RCC 7860 (cell line): ENCODE measurements at places on chromosomes 11 and 22.

DNA sequence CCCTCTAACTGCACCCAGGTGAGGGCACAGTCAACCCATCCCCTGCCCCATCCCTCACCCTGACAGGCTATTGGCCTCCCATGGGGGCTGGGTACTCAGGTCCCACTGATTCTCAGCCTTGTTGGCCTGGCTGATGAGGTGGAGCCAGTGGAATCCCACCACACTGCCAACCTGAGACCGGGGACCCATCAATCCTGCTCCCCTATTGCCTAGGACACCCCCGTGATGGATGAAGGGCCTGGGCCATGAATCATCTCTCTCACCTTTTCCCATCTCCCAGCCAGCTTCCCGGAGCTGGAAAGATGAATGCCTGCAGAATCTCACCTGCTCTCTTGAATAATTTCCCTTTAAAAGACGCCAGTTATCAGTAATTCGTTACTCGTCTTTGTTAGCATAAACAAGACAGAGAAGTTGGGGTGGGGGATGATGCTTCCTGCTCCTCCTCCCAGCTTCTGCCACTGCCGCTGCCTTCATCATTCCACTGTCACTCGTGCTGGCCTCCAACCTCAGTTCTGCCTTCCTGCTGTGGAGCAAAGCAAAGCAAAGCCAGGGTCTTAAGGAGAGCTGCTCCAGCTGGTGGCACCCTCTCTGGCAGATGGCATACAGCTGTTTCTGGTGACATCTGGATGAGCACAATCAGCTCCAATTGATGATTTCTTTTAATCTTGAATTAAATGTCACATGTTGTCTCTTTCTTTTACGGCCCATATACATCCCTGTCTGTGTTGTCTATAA is 204.0 kb upstream of the NECTIN1 start:
- no peak for DNase-seq

- DNase-seq, result no peak
Measured at GRCh38 chr11:134815404-134815803, 403.4 kb upstream of the B3GAT1 start.

- peak; percentile 15 for DNase-seq
Measured at GRCh38 chr11:118705111-118705741, 25.8 kb upstream of the TREH start.

- no peak for DNase-seq
Measured at GRCh38 chr11:34827228-34827627, 89.0 kb downstream of the APIP start.

DNA sequence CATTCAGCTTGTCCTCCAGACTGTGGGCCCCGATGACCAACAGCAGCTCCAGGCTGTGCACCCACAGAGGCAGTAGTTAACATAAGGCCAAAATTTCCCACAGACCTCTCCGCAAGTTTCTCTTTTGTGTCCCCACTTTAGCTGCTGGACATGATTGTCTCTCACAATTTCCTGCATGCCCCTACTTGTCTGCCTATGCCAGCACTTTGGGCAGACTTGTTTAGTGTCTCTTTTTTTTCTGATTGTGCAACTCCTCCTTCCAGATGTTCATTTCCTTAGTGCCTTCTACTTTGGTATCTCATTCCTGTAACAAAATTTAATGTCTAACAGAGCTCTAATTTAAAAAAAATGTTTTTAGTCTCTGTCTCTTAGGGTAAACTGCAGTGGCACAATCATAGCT is 23.8 kb upstream of the SCN3B start:
- no peak for DNase-seq

DNA sequence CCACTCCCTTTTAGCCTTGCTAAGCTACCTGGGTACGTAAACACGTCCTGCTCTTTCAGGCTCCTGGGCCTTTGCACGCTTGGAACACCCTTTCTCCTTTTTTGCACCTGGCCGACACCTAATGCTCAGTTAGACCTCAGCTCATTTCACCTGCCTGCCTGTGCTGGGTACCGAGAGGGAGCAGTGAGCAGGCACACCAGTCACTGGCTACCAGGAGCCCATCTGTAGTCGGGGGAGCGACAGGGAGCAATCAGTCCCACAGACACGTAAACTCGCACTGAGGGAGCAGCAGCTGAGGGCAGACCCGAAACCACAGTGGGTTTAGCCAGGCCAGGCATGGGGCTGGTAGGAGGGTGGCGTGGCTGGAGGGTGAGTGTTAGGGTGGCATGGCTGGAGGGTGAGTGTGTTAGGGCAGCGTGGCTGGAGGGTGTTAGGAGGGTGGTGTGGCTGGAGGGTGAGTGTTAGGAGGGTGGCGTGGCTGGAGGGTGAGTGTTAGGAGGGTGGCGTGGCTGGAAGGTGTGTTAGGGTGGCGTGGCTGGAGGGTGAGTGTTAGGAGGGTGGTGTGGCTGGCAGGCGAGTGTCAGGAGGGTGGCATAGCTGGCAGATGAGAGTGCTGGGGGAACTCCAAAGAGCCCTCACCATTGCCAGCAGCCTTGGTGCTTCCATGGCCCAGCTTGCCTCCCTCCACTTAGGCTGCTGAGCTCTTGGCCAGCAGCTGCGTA is 6.4 kb upstream of the GTSE1 start:
- no peak for DNase-seq

GRCh38 chr22:47201996-47202818 is 439.8 kb downstream of the TBC1D22A start:
- no peak for DNase-seq

DNA sequence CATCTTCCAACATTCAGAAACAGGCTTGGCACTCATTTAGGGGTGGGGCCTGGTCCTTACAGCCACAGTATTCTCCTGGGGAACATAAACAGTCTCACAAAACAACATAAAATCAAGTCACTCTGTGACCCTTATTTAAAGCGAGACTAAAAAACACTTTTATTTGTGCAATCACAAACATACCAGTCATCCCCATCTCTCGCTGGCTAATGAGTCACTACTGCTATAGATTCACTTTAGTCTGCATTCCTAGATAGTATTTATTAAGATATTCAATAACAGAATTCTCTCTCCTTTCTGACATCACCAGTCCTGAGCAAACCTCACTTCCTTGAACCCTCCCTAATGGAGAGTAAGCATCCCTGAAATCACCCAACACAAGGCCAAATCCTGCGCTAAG is 68.0 kb downstream of the ZBTB44 start:
- DNase-seq, result no peak

GRCh38 chr11:60485987-60486386 is 6.6 kb upstream of the MS4A12 start:
- DNase-seq, result peak; percentile 14

DNA sequence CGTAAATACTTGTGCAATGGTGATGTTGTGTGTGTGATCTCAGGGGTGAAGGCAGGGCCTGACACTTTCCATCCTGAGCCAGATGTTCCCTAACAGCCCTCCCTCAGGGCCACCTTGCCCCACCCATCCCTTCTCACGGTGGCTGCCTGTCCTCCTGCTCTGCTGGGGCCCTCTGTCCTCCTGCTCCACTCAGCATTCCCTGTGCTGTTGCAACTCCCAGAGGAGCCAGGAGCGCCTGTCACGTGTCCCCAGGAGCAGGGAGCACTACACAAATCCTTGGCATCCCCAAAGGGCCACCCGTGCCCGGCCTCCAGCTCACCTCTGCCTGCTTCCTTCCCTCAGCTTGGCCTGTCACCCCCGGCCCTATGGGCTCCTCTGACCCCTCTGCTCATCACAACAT is 10.2 kb upstream of the CSNK1E start:
- no peak for DNase-seq

GRCh38 chr22:38222797-38223119 is 21.0 kb downstream of the MAFF start:
- no peak for DNase-seq

GRCh38 chr11:73240190-73240781 is 22.2 kb downstream of the P2RY2 start:
- DNase-seq, result no peak

GRCh38 chr11:61586792-61587430 is 6.0 kb upstream of the SYT7 start:
- DNase-seq, result no peak

GRCh38 chr22:41762980-41763779 is 37.3 kb upstream of the CCDC134 start:
- no peak for DNase-seq

DNA sequence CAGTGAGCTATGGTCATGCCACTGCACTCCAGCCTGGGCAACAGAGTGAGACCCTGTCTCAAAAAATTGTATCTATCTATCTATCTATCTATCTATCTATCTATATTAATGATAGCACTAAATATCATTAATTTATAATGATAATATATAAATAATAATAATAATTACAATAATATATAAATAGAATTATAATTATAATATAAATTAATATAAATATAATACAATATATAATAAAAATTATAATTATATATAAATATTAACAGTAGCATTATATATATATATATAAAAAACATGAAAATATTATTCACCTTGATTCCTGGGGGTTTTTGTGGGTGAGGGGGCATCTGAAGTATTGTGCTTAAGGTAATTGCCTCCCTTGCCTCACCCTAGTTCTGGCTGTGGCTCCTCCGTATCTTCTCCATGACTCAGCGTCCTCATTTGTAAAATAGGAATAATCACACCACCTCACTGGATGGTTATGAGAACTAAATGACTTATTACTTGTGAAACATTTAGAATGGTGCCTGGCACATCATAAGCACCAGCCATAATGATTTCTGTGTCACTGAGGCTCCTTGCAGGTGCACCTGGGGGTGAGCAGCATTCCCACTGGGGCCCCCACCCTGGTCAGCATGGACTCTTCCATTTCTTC is 18.8 kb downstream of the RASD2 start:
- DNase-seq, result no peak

- DNase-seq, result no peak
Measured at GRCh38 chr22:47202819-47203553, 440.5 kb downstream of the TBC1D22A start.

DNA sequence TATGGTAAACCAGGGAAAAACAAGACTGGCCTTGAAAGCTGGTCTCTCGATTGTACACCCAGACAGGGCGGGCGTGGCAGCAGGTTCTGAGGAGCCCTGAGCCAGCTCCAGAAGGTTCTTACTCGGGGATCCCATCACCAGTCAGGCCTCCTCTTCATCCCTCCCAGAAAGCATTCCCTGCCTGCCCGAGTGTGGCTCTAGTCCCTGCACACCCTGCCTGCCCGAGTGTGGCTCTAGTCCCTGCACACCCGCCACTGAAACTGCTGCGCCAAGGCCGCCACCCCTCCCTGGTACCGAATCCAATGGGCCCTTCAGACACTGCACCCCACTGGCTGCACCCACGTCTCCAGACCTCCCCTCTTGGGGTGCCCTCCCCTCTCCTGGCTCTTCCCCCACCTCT is 30.1 kb downstream of the KIAA0930 start:
- DNase-seq, result no peak

GRCh38 chr11:67400942-67401494 is 640 bp downstream of the PPP1CA start:
- no peak for DNase-seq

DNA sequence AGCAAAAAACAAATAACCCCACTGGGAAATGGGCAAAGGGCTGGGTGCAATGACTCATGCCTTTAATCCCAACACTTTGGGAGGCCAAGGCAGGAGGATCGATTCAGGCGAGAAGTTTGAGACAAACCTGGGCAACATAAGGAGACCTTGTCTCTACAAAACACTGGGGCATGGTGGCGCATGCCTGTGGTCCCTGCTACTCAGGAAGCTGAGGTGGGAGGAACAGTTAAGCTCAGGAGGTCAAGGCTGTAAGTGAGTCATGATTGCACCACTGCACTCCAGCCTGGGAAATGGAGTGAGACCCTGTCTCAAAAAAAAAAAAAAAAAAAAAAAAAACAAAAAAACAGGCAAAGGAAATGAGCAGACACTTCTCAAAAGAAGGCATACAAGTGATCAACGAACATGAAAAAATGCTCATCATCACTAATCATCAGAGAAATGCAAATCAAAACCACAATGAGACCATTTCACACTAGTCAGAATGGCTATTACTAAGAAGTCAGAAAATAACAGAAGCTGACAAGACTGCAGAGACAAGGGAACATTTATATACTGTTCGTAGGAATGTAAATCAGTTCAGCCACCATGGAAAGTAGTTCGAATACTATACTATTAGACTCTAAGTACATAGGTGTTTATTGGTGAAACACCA is 48.2 kb upstream of the SMCO4 start:
- peak; percentile 43 for DNase-seq

DNA sequence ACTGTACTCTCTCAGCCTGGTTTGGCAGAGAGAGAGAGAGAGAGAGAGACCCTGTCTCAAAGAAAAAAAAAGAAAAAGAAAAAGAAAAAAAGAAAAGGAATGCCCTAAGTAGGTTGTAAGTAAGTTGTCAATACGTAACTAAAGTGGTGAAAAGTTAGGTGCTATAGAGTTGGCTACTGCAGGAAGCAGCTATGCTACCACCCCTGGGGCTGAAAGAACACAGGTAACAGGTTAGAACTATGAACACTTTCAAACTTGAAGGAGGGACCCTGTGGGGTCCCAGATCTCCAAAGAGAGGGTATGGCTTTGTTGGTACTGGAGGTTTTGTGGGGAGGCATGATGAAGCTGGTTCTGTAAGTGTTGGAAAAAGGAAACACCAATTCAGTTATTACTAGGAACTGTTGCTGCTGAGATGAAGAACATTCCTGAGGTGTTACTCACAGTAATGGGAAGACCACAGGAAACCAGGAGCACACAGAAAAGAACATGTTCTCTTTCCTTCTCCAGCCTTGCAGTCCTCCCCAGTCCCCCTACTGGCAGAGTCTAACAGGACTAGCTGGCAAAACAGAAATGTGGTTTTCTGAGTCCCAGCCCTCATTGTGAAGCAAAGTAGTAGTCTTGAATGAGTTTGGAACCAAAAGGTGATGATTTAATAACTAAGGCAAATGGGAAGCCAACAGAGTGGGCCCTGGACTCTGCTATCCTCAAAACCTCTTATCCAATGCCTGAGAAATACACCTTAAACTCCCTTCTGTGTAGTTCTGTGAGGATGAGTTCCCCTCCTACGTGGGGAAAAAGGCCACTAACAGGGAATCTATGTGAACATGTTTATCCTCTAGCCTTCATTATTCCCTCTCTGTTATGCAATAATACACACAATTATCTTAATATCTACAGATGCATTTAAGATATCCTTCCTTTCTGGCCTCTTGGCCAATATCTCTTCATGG is 427.0 kb upstream of the DDI1 start:
- peak; percentile 95 for DNase-seq

DNA sequence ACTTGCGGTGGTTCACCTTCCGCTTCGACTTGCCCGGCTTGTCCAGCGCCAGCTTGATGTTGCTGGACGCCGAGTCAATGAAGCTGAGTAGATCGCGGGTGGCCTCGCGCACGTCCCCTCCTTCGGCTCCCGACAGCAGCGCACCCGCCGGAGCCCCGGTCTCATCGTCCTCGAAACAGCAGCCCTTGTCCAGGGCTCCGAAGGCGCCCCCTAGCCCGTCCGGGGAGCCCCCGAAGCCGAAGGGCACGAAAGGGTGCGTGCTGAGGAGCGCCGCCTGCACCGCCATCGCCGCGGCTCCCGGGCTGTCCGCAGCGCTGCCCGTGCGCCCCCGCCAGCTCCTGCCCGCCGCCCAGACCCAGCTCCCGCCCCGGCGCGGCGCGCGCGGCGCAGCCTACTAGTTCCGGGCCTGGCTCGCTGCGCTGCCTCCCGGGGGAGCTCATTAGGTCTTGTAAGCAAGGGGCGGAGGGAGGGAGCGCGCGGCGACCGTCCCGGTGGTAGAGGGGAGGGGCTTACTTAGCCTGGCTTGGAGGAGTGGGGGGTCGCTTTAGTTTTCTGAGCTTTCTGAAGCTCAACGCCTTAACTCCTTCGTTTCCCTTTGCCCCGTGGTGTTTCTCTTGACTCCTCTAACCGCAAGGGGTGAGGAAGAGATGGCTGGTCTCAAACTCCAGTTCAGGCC is at the start of gene FAM181B:
Gene FAM181B (minus strand): TSS at position 421 of the 676 bp plus-strand sequence. CDS start 135 bp downstream, at position 286.
- no peak for DNase-seq
